BE2C (cell line): ENCODE measurements at places on chromosomes 11 and 22.

DNA sequence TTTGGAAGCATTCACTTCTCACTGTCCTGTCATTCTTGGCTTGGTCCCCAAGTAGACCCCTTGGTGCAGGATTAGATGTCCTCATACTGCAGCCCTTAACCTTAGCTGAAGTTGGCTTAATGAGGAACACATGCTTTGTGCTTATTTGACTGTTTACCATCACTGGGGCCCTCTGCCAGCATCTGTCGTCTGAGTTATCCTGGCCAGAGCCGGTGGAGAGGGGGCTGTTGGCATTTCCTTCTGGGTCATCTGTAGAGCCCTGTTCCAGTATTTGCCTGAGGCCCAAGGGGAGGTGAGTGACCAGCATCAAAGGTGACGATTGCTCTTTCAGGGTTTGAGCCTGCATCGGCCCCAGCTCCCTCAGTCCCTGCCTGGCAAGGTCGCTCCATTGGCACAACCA lies 126.4 kb upstream of the RASSF10 start:
- no peak for DNase-seq

GRCh38 chr22:19892257-19892879 lies 37.7 kb upstream of the GNB1L start:
- DNase-seq: peak; percentile 64

DNA sequence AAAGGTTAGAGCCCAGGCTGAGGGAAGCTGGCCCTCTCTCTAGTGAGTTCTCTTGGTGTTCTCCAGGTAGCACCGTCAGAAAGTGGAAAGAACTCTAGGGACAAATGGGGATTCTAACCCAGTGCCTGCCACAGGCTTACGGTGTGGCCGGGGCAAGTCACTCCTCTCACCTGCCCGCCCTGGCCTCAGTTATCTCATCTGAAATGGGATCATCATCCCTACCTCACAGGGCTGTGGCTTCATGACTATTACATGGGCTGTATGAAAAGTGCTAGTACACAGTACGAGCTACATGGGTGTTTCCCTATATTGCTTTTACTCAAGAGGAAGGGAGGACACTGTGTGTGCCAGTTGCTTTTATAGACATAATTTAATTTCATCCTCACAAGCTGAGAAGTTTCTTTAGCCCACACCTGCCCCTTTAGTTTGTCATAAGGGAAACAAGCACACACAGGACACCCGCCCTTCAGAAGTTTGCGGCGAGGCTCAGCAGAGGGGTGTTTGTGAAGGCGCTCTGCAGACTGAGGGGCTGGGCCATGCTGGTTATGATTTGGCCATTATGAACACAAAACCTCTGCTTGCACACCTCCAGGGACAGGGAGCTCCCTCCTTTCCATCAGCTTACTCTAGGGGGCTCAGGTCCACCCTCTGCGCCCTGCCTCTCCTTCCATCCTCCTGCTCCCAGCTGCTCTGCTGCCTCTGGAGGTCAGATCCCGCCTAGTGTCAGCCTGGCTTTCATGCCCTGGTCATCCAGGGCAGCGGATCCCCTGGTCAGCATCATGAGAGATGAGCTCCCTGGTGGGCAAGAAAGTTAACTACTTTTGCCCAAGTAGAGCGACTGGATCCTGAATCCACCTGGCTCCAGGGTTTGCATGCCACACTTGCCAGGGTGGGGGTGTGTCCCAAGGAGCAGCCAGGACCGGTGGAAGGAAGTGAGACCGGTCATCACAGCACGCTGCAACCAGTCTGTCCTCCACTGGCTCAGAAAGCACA lies 1.2 kb downstream of the KLHL35 start:
- DNase-seq: no peak

GRCh38 chr11:26958702-26959049 lies 35.2 kb upstream of the FIBIN start:
- DNase-seq: no peak

- DNase-seq: no peak
These were observed 4.3 kb upstream of the ATP5MGL start for GRCh38 chr22:42644422-42645340.

DNA sequence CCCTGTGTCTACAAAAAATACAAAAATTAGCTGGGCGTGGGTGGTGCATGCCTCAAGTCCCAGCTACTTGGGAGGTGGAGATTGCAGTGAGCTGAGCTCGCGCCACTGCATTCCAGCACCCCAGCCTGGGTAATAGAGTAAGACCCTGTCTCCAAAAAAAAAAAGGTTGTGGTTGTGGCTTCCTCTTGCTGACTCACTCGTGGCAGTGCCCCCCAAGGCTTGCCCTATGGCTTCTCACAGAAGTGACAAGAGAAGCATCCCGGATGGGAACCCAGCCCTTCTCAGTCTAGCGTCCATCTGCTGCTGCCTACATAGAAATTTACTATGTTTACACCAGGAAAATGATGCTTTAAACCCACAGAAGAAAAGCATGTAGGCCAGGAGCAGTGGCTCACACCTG lies 68.5 kb upstream of the PITPNB start:
- no peak for DNase-seq

DNA sequence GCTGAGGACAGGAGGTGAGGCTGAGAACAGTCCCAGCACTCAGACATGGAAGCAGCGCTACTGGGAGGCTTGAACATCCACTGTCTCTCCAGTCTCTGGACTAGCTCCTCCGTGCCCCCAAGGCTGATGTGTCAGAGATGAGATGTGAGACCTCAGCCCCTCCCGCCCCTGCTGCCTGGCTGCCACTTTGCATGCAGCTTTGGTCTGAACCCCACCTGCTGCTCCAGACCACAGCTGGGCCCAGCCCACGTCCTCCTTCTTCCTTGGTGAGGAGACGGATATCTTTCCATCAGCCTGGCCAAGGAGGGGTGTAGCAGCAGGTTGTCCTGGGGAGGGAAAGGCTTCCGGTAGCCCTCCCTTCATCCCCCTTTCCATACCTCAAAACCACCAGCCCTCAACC lies 148.0 kb upstream of the B3GAT1 start:
- DNase-seq: no peak

GRCh38 chr11:47514825-47515647 lies 37.9 kb downstream of the CELF1 start:
- no peak for DNase-seq

DNA sequence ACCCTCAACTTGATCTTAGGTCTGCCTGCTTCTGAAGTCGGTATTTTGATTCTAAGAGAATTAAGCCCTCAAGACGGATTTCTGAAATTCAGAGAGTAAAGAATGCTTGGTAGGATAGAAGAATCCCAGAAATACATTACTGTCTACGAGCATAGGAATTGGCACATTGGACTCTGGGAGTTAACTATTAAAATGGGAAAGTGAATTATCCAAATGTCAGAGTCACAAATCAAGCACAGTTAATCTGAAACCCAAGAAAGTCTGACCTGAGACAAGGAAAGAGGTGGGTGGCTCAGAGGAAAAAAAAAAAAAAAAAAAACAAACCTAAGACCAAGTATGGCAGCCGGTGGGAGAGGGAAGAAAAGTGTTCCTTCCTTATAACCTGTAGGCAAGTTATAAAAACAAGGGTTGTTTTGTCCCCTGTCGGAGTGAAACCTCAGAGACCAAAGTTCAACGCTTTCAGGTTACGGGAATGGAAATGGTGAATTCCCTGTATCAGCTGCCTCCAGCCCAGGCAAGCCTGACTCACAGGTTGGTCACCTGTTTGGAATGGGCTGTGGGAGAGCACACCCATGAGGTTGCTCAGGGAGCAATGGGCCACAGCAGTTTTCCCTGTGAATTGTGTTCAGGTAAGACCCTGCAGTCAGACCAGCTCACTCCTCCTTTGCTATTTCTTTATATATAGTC lies 139.0 kb downstream of the ETS1 start:
- DNase-seq: no peak

- DNase-seq: peak; percentile 65
These were observed 67.3 kb upstream of the NUP50 start for GRCh38 chr22:45096256-45096907.

GRCh38 chr11:129320494-129320893 lies 55.2 kb upstream of the BARX2 start:
- no peak for DNase-seq

- DNase-seq: no peak
These were observed 597.2 kb downstream of the DLG2 start for GRCh38 chr11:85029964-85030363.

- no peak for DNase-seq
These were observed 1.7 kb upstream of the TUT1 start for GRCh38 chr11:62592989-62593421.

DNA sequence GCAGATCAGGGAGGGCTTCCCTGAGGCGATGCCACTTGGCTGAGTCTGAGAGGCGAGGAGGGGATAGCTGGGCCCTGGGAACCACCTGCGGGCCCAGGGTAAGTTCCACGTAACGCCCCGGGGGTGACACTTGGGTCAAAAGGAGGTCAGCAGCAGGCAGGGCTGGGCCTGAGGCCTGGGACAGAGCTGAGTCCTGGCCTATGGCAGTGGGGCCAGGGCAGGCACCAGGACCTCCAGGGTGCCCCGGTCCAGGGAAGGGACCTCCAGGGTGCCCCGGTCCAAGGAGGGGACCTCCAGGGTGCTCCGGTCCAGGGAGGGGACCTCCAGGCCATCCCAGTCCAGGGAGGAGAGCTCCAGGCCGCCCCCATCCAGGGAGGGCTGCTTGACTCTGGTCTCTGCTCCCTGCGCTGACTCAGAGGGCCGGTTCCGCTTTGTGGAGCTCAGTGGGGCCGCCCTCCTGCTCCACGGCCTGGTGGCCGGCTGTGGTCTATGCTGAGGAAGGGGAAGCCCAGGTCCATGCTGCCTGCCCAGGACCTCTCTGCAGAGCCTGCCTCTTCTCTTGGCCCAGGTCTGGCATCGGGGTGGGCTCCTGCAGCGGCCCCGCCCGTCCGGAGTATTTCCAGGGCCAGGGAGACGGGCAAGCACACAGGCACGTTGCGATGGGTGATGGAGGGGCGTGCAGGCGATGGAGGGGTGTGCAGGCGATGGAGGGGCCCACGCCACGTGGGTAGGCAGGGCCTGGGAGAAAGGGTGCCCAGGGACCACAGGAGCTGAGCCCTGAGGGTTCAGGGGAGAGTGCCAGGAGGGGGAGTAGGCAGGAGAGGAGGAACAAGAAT lies 19.5 kb upstream of the WNT7B start:
- DNase-seq: peak; percentile 75

- DNase-seq: peak; percentile 76
These were observed 8.2 kb upstream of the TBC1D22A start for GRCh38 chr22:46754110-46754799.

DNA sequence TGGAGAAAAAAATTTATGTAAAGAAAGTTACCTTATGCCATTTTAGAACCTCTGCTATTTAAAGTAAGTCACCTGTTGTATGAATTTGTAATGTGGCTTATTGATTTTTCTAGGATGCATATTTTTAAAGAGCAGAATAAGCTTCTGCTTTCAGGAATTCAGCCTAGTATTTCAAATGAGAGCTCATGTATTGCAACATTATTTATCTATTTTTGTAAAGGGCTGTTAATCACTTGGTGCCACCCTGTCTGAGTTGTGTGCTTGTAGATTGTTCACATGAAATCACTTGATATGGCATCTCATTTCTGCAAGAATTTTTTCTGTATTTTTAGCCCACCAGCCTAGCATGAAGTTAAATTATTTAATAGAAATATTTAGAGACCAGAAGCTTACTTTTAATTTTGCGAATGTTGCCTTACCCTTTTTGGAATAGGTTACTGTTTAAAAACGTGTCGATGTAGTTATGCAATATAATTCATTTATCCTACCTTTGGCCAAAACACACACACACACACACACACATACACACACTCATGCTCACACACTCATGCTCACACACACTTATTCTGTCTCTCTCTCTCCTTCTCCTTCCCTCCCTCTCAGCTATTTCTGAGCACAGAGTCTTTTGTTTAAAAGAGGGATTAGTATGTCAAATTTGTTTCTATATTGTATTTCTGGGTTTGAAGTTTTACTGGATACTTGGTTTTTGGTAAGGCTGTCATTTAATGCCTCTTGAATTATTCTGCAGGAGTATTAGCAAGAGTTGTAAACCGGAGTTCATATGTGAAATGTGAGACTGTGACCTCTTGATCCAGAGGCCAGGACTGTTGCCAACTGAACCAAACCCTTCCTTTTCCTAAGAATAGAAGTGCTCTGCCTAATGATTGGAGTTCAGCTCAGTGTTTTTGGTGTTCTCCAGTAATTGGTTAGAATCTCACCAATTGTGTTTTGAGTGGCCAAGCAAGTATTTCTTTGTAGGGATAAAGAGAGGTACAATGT lies 34.4 kb downstream of the YAP1 start:
- DNase-seq: no peak
